Activated naive CD4-positive, alpha-beta T cell treated with anti-CD3 and anti-CD28 coated beads, Interleukin-2, amount 10 ng/mL, durations not matched to agents 7 days and 5 days (primary cell): ENCODE measurements at places on chromosomes 16 and 17.

GRCh38 chr17:47218896-47219430, 9.8 kb downstream of the MYL4 start:
- DNase-seq = no peak

DNA sequence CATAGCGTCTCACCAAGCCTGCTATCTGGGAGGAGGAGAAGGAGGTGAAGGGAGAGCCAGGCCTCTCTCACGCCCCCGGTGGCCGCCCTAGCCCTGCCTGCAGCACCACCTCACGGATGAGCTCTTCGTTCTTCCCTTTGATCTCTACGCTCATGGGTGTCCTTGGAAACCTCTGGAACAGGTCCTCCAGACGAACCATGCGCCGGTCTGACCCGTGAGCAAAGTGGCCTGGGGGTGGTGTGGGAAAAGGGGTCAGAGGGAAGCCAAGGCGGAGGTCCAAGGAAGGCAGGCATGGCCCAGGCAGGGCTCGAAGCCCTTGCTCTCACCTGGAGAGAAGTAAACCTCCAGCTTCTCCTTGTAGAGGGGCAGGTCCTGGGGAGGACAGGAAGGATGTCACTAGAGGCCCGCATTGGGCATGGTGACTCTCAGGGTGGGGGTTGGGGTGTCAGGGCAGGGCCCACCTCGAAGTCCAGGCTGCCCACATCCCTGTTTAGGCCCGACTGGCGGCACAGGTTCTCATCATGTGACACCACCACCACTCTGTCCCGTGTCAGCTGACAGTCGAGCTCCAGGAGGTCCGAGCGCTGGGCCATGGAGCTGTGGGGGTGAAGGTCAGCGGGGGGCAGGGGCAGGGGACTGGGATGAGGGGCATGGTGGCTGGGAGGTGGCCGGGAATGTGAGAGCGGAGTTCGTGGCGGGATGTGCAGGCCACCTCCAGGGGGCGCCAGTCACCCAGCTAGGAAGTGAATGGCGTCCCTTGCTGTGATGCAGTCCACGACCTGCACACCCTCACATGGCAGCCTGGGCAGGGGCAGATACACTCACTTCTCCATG, 923 bp downstream of the GDPD3 start:
- DNase-seq = peak; percentile 72

DNA sequence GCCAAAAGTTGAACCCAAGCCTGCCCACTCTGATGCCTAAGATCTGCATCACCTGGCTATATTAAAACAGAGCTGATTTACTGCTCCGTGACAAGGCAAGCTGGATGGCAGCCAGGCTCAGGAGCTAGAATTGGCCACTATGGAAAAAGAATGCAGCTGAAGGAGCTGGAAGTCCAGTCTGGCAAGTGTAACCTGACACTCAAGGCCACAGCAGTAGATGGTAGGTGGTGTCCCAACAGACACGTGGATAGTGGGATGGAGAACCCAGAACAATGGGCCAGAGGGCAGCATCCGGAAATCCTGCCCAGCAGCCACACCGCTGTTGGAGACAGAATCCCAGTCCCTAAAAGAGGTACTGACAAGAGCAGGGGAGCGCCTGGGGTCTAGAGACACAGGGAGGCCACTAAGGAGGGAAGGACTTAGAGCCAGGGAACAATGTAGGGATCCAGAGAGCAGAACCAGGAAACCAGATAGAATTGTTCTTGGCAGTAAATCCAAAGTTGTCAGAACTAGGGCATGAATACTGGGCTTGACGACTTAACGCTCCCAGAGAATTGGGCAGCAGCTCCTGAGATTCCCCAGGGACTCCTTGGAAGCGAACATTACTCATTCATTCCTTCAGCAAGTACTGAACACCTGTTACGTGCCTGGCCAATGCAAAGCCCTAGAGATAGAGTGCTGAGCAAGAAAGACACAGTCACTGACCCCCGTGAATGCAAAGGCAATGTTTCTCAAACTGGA, 85.7 kb downstream of the CDYL2 start:
- DNase-seq = no peak

DNA sequence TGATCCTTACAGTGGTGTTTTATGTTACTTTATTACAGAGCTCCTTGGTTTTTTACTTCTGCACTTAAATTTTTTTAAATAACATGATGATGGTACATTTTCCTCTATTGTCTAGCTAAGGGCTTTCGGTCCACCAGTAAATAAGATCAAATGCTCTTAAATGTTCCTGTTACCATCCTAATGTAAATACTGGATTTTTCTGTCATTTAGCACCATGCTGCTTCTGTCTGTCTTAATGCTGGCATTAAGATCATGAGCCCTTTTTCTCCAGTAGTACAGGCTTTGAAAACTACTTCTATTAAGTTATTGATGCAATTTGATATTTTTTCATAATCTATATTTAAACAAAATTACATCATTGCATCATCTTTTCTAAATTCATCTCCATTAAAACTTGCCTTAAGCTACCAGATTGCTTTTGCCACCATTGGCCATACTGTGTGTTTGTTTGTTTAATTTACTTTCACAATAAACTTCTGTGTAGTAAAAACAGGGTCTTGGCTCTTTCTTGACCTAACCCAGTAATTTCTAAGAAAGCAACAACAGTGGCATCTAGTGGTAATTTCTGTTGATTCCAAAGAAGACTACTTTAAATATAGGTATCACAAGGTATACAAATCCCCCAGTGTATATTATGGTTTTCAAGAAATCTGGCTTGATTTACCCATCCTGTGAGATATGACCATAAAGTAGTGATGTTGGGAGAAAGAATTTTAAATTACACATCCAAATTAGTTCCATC, 9.0 kb upstream of the PHAF1 start:
- no peak for DNase-seq

DNA sequence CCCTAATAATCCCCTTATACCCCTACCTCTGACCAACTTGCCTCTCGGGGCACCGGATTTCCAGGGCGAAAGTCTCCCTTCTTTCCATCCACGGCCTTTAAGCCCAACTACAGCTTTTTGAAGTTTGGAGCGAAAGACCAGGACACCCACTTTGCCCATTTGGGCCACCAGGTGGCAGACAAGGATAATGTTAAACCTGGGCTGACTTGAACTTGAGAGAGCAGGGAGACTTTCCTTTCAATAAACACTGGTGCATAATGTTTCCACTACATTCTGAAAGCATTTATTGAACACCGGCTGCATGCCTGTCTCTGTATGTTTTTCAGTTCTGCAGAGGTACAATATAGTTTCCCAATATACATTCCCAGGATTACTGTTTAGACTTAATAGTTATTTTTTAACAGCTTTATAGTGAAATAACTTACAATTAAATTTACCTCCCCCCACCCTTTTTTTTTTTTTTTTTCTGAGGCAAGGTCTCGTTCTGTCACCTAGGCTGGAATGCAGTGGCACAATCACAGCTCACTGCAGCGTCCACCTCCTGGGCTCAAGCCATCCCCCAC, 6.9 kb upstream of the CES3 start:
- DNase-seq = peak; percentile 88

- DNase-seq = peak; percentile 1
Observed at GRCh38 chr16:86727131-86727530, 148.8 kb downstream of the FOXL1 start.

DNA sequence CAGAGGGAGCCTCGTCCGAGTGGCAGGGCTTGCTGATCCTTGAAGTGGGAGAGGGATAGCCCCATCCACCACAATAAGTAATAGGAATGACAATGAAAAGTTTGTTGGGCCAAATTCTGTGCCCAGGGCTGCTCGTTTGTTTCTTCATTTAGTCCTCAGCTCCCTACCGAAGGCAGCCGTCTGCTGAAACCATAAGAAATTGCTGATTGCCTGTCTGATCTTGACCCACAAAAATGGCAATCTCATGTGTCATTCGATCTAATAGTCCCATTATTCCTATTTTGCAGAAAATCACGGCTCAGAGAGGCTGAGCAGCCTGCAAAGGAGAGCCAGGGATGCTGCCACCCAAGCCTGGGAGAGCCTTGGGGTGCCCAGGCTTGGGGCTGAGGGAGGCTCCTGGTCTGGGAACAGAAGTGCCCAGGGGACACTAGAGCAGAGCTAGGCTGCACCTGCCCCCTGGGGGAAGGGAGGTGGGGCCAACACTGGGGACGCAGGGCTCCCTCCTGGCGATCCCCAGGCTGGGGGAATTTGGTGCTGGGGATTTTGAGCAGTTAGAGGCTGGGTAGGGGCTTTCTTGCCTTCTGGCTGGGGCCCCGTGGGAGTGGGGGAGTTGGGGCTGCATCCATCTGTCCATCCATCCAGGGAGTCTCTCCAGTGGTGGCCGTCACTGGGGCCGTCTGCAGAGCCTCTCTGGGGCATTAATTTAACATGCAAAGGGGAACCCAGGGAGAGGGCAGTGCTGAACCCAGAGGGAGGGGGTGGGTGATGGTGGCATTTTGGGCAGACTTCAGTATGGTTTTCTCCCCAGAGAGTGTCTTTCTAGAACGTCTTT, 53.5 kb downstream of the SOCS1 start:
- no peak for DNase-seq

- peak; percentile 69 for DNase-seq
Observed at GRCh38 chr16:55711959-55712876, 56.4 kb downstream of the SLC6A2 start.
